HT-29 (cell line): ENCODE measurements at places on chromosomes 1 and 21.

- DNase-seq, result peak; percentile 78
Measured at GRCh38 chr1:186806477-186806876, 22.3 kb upstream of the PLA2G4A start.

DNA sequence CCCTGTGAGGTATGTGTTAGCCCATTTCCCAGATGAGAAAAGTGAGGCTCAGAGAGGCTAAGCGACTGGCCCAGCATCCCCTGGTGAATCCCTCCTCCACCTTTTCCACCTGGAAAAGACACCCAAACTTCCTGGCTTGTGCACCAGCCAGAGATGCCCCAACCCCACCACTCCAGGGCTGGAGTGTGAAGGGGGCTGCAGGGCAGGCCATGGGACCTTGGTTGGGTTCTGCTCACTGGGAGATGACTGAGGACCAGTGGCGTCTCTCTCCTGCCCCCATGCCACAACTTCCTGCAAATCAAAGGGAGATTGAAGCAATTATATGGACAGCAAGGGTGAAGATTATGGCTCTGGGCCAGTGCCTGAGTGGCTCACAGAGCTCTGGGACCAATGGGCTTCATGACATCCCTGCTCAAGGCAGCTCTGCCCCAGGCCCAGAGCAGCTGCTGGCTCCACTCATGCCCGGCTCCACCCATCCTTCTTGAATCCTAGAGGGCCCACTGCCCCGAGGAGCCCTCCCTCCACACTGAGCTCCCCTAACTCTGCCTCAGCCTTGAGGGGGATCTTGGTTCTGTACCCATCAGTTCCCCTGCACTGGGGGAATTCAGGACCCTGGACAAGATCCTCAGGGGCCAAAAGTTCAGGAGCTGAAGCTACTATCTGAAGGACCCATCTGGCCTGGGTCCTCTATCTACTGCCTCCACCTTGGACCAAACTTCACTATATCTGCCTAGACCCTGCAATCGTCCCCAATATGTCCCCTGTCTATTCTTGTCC is 416.9 kb downstream of the PTPRU start:
- DNase-seq, result no peak

DNA sequence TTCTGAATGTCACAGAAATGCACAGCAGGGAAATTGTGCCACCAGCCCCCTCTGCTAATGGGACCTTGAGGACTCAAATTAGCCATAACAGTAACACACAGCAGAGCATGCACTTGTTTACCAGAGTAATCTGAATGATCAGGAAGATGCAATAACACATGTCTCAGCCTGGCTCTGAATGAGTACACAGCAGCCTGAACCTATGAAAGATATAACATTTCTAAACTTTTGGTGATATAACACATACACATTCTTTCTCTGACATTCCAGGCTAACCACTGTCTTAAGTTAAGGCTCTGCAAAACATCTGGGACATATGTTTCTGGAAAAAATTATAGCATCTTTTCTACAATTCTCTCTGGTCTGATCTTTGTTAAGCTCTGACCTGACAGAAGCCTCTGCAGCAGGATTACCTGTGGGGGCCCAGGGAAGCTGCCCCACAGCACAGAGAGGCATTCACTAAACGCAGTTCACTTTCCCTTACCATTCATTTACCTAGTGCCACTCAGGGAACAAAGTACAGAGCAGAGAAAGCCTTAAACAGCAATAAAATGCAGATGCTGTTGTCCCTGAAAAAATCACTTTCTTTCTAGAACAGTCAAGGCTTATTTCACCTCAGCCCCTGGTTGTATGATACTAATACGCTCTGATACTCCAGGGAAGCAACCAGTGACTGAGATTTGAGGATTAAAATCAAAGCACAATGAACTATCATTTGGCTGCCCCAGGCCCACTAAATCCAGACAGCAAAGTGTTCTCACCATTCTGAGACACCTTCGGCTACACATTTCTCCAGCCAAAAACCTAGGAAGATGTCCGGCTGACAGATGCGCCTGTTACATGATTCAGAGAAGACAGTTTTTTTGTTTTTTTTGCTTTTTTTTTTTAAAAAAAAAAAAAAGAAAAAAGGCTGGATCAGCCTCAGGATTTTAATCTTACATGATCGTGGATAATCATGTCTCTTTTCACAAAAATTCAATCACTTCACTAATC is 54.0 kb upstream of the CNN3 start:
- no peak for DNase-seq

DNA sequence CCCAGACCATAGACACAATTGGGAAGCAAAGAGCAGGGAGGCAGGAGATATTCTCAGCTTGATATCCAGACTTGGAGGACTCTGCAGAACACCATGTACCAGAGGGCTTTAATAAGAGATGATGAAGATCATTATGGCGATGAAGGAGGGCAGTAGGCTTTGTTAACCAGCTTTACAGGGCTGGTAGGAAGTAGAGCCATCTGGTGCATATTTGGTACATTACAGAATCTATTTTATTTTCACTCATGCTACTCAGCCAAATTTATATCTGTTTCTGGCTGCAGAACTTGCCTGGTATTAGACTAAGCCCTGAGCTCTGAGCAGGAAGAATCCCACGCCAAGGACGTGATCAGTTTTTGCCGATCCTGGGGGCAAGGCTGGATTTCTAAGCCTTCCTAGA is 61.8 kb upstream of the SYT6 start:
- DNase-seq, result no peak

- no peak for DNase-seq
Measured at GRCh38 chr1:193565971-193566577, 379.7 kb upstream of the B3GALT2 start.

DNA sequence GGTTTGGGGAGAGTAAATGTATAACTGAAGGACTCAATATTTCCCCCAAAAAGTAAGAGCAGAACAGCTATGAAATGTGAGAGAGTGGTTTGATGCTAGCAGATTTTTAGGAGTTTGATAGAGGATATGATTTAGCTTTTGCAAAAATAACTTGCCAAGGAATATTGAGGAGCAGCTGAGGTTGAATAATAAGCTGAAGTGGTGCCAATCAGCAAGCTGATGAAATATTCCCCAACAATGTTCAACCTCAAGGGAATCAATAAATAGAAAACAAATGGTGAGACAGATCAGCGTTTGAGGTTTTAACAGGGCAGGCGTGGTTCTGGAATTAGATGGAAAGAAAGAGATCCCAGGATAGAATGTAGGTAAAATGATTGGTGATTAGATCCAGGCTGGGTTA is 413.4 kb upstream of the ADAMTS5 start:
- DNase-seq, result no peak

DNA sequence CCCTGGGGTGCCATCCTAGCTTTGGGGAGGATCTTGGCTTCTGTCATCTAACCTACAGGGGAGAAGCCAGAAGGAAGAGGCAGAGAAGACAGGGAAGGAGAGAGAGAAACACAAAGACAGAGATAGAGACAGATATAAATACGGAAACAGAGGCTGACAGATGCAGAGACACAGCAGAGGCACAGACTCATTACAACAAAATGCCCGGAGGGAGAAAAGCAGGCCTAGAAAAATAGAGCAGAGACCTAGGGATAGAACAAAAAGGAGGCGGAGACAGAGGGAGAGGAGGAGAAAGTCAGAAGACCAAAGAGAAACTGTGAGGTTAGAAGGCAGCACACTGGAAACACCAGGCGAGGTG is 1.9 kb downstream of the PEAR1 start:
- no peak for DNase-seq
